ENCODE measurements at places on chromosomes 6 and 20.

- no peak for DNase-seq
Observed at GRCh38 chr6:80636689-80637088, 530.2 kb downstream of the BCKDHB start.

GRCh38 chr6:46323312-46323965 is 152.7 kb upstream of the ENPP5 start:
- no peak for DNase-seq

- DNase-seq: peak; percentile 49
Observed at GRCh38 chr20:407953-408842, at the start of gene RBCK1. Gene RBCK1, plus strand, starts transcription at chr20:408299. Its CDS starts 459 bp downstream, at chr20:408758.

DNA sequence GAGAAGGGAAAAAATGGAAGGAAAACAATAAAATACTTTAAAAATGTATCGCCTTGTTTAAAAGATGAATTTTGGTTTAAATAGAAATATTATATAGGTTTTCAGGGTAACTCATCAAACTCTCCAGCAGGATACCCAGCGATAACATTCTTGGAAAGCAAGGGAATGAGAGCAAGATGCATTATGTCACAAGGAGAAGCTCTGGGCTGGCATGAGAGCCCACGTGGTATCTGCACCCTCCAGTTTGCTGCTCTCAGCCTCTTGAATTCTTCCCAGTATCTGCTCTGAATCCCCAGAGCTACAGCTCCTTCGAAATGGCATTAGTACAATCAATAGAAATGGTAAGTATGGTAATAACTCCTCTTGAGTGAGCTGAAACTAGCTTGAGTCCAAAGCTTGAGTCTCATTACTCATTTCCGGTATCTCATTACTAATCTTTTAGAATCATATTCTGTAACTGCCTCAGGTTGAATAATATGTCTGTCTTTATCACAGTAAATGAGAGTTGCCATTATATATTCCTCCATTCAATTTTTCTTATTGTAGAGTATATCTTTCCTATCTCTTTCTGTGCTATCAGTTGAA is 4.9 kb upstream of the TMEM242 start:
- no peak for DNase-seq

- DNase-seq: no peak
Observed at GRCh38 chr20:56271974-56272373, 23.4 kb downstream of the MC3R start.

DNA sequence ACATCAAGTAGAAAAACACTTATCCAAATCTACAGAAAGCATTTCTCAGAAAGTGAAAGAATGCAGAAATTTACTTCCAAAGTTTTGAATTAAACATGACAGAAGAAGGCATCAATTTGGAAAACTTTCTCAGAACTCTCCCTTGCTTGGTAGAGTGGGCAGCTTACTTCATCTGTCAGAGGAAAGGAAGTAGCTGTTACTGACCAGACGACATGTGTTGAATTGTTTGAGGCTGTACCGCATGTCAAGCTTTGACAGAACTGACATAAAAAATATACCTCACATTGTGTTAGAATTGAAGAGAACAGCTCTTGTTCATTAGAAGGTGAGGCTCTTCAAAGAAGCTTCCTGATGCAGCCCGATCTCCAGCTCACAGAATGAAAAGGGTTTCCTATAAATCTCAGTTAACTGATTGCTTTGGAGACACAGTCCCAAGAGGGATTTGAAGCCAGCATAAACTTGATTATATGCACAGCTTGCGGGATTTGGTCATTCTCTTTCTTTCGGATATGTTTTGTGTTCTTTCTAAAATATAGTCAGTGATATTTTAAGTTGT is 190.7 kb downstream of the PLCB1 start:
- DNase-seq: no peak

- DNase-seq: no peak
Observed at GRCh38 chr20:62355878-62356588, 11.1 kb downstream of the LAMA5 start.

DNA sequence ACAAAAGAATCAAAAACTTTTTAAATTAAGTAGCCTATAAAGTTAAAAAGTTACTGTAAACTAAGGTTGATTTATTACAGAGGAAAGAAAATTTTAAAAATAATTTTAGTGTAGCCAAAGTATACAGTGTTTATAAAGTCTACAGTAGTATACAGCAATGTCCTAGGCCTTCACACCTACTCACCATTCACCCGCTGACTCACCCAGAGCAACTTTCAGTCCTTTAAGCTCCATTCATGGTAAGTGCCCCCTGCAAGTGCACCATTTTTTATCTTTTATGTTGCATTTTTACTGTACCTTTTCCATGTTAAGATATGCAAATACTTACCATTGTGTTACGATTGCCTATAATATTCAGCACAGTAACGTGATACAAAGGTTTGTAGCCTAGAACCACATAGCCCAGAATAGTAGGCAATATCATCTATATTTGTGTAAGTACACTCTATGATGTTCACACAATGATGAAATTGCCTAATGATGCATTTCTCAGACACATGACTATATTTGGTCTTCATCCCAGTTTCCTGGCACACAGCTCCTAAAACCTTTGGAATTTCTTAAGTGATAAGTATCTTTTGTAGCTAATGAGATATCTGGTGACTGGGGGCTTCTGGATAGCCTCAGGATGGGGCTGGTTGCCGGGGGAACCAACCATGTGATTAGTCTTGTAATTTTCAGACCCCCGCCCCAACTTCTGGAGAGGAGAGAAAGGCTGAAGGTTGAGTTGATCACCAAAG is 111.0 kb downstream of the MRPL14 start:
- DNase-seq: no peak

- DNase-seq: no peak
Observed at GRCh38 chr6:34155471-34156300, 9.8 kb upstream of the GRM4 start.

GRCh38 chr20:10490706-10491105 is 55.6 kb downstream of the SLX4IP start:
- no peak for DNase-seq

DNA sequence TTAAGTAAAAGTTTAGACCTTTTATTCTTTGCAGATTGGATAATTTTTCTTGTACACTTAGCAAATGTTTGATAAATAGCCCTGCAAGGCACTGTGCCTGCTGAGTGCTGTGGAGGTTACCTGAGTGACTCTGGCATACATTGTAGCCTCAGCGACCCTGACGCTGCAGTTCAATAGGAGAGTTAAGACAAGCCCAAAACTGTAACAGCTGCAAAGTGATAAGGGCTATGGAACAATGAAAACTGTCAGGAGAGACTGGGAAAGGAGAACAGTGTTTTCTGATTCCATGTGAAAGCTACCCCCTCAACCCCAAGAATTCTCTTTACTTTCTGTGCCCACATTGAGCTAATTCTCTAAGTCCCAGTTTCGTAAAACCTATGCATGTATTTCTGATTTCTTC is 22.2 kb downstream of the HIVEP1 start:
- no peak for DNase-seq

DNA sequence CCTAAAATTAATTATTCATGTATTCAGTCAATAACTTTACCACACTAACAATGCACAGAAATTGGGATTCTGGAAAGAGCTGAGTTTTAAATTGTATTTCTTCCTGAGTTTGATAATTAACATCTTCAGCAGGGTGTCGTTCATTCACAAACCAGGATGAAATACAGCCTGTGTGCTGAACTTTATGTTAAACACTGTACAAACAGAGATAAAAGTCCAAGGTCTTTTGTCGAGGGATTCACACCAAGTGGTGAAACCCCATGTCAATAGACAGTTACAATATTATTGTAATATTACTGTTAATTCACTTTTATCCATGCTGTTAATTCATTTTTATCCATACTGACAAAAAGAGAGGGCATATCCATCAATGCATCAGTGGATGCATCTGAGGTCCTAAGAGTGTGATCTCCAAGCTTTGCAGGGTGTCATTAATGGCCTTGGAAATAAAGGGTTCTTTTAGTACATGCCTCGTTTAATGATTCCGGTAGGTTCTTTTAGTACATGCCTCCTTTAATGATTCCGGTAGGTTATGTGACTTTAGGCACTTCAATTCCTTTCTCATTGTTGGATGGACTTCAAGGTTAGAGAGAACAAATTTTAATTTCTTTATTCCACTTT is 234.3 kb downstream of the PLCB1 start:
- DNase-seq: no peak

- DNase-seq: peak; percentile 95
Observed at GRCh38 chr6:72941751-72942150, 283.5 kb downstream of the KHDC1L start.

DNA sequence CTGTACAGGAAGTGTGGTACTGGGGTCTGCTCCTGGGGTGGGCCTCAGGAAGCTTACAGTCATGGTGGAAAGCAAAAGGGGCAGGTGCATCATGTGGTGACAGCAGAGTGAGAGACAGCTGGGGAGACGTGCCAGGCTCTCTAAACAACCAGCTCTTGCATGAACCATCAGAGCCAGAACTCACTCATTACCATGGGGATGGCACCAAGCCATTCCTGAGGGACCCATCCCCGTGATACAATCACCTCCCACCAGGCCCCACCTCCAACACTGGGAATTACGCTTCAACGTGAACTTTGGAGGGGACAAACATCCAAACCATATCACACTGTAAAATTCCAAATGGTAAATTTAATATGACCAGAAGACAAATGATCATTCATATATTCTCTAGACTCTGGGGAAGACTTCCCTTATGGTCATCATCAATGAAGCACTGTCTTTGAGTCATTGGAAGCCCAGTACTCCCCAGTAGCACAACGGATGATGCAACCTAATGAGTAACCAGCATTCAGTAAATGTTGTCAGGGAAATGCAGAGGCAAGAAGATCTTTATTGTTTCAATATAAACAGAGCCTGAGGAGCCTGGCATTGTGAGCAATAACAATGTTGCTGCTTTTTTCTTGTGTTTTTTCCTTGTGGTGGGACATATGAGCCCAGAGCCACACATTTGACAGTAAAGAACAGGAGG is 48.2 kb upstream of the RALY start:
- DNase-seq: no peak

DNA sequence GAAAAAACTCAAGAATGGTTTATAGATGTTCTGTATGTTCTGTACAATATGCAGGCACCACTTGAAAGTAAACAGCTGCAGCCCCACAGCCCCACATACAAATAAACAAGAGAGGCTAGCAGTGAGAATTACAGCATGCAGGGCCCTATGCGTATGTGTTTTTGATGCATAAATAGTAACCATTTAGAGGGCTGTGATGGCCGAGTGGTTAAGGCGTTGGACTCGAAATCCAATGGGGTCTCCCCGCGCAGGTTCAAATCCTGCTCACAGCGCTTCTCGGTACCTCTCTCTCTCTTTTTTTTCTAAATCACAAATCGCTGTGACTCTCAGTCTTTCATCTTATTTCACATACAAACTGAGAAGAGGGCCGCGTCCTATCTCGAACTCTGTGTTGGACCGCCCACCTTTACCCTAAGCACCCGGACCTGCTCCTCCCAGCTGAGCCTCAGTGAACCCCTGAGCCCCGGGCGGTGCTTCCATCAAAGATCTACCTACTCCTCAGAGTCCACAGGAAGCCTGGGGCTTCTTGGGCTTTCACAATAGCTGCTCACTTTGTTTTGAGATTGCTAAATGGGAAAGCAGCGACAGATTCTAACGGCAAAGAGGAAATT is 37.7 kb upstream of the PRSS16 start:
- DNase-seq: no peak

DNA sequence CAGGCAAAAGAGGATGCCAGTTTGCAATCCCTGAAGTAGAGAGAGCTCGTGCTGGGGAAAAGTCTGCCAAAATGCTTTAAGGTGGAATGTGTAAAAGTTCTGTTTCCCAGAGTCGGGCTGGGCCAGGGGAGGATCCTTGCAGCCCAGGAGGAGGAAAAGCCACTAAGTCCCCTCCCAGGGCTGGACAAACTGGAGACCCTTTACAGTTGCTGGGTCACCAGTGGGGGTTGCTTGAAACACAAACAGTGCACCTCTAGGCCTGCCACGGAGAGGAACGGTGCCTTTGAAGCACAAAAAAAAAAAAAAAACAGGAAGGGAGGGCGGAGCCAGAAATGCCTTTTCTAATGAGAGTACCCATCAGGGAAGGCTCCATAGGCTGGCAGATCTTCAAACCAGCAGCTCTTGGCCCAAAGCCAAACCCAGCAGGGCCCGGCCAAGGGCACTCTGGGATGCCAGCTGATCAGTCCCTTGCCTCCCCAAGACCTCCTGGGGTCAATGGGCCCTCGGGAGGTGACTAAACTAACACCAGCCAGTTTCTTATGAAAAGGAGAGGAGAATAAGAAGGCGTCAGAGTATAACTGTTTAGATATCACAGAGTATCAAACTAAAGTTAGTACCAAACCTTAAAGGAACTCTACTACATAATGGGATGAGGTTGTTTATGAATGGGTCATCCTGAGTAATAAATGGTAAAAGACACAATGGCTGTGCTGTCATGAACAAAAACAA is 23.7 kb downstream of the HLA-A start:
- DNase-seq: peak; percentile 94

GRCh38 chr6:155354167-155354566 is 39.9 kb upstream of the TFB1M start:
- DNase-seq: no peak

- no peak for DNase-seq
Observed at GRCh38 chr6:55794136-55794812, 81.1 kb downstream of the BMP5 start.

GRCh38 chr6:137681445-137682009 is 185.5 kb upstream of the TNFAIP3 start:
- DNase-seq: no peak

DNA sequence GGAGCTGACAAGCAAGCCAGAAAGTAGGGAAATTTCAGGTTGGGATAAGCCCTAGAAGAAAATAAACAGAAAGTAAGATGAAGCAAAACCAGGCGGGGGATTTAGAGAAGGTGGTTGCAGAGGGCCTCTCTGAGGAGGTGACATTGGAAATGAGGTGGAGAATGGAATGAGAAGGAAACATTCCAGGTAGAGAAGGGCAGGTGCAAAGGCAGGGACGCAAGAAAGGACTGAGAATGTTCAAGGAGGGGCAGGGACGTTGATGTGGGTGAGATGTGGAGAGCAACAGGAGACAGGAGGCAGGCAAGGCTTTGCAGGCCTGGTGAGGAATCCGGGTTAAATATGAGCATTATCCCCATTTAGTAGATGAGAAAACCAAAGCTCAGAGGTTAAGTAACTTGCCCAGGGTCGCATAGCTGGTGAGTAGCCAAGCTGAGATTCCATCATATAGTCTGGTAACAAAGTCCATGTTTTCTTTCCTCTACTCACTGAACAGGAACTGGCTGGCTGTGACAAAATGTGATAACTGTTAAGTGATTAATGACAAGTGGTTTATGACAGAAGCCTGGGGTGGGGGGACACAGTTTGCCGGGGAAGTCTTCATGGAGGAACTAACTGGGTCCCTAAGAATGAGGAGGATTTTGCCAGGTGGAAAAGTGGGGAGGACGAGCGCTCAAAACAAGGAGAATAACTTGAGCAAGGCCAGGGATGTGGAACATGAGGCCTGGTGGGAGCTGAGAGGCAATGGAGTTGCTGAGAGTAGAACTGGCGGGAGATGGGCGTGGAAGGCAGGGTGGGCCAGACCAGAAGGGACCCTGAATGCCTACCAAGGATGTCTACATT is 32.6 kb downstream of the MRPL14 start:
- DNase-seq: no peak

- DNase-seq: no peak
Observed at GRCh38 chr6:110295451-110296165, 62.5 kb downstream of the METTL24 start.

- no peak for DNase-seq
Observed at GRCh38 chr6:162217058-162217457, 510.5 kb downstream of the PRKN start.

- no peak for DNase-seq
Observed at GRCh38 chr6:107806691-107807090, 17.4 kb downstream of the SCML4 start.

GRCh38 chr6:156857573-156857972 is 80.4 kb downstream of the ARID1B start:
- no peak for DNase-seq

GRCh38 chr20:6152777-6153176 is 29.9 kb upstream of the FERMT1 start:
- DNase-seq: no peak

- no peak for DNase-seq
Observed at GRCh38 chr6:24147511-24148153, 21.6 kb downstream of the NRSN1 start.
